H4 (cell line): ENCODE measurements at places on chromosomes 3 and 15. TPM values are rescaled to one million over a fixed set of nuclear protein-coding genes. Genes with fewer than 3 reads are reported as not detected.
A peak's percentile ranks its signal among the peaks of the same experiment; 100 is the strongest.

GRCh38 chr3:188323067-188323842 is 169.3 kb downstream of the LPP start:
- no peak for DNase-seq

DNA sequence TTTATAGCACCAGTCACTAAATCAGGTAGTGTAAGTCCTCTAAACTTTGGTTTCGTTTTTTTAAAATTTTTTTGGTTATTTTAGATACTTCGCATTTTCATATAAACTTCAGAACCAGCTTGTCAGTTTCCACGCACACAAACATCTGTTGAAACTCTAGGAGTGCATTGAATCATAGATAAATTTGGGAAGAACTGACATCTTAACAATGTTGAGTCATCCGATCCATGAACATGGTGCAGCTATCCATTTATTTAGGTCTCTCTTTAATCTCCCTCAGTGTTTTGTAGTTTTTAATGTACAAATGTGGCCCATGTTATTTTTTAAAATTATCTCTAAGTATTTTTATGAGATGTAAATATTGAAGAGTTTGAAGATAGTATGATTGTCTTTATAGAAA is 17.7 kb downstream of the TICRR start:
- no peak for DNase-seq

DNA sequence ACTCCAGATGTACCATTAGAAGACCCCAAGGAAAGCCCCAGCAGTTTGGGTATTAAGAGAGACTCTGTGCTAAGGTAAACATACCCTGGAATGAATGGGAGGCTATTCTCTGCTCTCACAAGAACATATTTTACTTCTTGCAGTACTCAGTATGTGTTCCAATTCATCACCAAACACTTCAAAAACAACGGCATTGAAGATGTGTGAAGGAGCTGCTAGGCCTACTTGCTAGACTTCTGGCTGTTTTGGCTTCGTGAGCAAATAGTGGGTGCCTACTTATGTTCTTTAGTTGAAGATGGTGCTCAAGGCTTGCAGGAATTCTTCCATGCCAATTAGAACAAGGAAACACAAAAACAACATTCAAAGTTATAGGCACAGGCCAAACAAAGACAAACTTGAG is 514.5 kb downstream of the ROBO1 start:
- no peak for DNase-seq

DNA sequence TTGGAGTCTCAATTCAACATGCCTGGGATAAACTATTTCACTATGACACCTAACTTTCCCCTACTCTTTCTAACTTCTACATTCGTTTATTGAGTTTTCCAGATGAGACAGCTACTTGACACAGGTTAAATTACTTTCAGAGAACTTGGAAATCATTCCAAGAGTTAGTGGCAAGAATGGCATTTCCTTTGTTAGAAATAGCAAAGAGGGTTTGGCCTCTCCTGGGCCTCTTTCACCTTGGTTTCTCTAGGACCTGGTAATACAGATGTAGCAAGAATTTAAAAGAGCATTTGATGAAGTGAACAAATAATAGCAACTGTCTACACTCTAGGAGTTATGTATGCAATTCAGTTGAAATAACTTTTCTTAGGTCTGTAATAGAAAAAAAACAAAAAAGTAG is 748.9 kb downstream of the MECOM start:
- DNase-seq = no peak

The PLOD2 gene
- 130 and 189 TPM in 2 replicates for total RNA-seq

GRCh38 chr3:55885721-55886120 is 398.6 kb upstream of the WNT5A start:
- DNase-seq = peak; percentile 89

The SLC22A13 gene
- total RNA-seq = 0.10 TPM in 1 of 2 replicates, not detected in the other

- DNase-seq = no peak
Measured at GRCh38 chr3:39501059-39501458, 33.6 kb downstream of the MOBP start.

DNA sequence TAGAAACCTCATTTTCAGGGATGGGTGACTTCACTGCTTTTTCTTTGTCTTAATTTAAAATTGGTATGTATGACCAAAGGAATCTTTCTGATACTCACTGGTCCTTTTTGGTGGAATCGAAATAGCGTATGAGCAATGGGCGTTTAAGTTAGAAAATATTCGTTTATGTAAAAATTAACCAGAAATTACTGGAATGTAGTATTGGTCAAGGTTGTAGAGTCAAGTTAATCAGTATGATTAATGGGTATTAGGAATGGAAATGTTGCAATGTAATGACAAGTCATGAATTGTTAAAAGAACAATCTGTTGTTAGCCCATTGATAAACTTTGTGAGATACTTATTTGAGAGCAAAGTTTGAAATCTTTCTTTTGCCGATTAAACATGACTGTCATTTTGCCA is 36.9 kb downstream of the AKAP13 start:
- no peak for DNase-seq

The MME gene
- 8.4 and 16.0 TPM in 2 replicates for total RNA-seq

GRCh38 chr15:99997112-99997651 is 263.9 kb upstream of the LYSMD4 start:
- no peak for DNase-seq

The CADPS gene
- 0.17 TPM in 1 of 2 replicates, not detected in the other for total RNA-seq

DNA sequence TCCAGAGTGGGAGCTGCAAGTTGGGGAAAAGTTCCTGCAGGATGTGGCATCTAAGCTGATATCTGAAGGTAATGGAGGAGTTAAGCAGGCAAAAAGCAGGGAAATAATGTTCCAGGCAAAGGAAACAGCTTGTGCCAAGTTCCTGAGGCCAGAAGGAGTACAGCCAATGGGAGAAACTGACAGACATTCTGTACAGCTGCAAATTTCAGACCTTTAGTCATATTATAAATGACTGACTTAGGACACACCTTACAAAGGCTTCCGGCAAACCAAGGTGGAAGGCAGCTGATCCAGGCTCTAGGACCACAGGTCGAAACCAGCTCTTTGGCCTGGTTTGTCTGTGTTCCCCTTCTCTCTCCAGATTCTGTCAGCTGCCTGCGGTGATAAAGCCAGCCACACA is 9.3 kb downstream of the WWTR1 start:
- no peak for DNase-seq

The PRICKLE2 gene
- 2.5 and 3.1 TPM in 2 replicates for total RNA-seq

DNA sequence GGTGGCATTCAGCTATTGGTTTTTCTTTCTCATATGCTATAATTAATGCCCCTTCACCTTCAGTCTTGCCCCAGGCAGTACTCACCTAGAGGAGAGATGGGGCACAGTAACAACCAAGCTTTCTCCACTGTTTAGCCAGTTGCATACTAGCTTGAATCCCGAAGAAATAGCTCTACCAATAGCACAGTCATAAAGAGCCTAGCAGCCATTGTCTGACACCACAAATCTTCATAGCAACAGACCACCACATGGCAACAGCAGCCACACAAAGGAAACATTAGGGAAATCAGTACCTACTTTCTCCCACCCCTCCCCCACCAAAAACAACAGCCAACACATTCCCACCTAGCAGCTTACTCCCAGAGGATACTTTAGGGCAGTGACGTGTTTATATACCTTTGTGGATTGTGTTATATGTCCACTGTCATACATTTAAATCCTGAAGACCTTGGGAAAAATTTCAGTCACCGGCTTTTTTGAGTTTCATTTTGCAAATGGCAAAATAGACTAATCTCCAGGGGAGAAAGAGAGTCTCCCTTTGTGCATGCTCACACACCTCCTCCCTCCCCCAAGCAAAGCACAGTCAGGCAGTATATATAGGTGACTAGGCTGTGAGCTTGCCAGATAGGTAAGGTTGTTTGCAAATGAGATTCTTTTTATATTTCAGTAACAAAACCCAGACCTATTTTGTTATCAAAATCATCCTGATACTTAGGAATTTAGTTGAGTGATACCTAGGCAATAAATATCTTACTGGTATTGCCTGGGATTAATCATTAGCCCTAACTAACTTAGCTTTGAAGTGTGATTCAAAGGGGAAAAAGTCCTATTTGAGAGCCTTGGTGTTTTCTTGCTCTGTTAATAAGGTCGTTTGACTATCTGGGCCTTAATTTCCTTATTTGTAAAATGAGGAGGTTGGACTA is 140.6 kb downstream of the RBPMS2 start:
- DNase-seq = no peak

- peak; percentile 12 for DNase-seq
Measured at GRCh38 chr3:17195856-17196604, 311.3 kb downstream of the PLCL2 start.

DNA sequence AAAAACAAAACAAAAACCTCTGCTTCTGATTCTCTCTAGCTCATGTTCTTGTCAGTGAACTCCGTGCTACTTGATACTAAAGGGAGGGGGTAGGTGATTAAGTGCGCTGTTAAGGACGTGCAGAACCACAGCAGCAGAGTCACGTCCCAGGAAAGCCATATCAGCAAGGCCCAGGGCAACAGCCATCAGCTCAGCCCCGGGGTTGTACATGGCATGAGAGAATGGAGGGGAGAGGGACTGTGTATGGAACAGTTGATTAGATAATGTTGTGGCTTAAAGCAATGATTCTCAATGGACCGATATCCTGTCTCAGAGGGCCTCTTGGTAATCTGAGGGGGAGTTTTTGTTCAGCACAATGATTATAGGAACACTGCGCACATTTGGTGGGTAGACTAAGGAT is 27.6 kb downstream of the C2CD4A start:
- DNase-seq = no peak

The ZNF654 gene
- total RNA-seq = 4.0 and 7.2 TPM in 2 replicates

DNA sequence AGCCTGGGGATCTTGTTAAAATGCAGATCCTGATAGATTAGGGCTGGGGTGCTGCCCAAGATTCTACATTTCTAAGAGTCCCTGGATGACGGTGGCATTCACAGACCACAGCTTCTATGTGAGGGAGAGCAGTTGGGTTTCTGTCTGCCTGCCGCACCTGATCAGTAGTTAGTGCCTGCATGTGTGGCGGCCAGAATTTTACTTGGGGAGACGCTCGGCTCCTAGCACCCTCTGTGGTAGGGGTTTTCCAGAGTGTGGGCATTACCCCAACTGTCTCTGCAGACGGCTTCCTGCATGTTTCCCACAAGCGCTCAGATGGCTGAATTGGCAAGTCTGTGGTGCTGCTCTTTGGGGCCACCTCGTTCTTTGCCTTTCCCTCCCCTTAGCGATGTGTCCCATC is 8.3 kb downstream of the GHRL start:
- DNase-seq = no peak

GRCh38 chr3:37179144-37179967 is 5.0 kb upstream of the LRRFIP2 start:
- no peak for DNase-seq

The PSTPIP1 gene
- total RNA-seq = 0.19 TPM in 1 of 2 replicates, not detected in the other

The NME9 gene
- total RNA-seq = not detected in 2 replicates

The ARPIN gene
- total RNA-seq = 3.4 and 5.1 TPM in 2 replicates

The GBE1 gene
- 64.9 and 66.4 TPM in 2 replicates for total RNA-seq

DNA sequence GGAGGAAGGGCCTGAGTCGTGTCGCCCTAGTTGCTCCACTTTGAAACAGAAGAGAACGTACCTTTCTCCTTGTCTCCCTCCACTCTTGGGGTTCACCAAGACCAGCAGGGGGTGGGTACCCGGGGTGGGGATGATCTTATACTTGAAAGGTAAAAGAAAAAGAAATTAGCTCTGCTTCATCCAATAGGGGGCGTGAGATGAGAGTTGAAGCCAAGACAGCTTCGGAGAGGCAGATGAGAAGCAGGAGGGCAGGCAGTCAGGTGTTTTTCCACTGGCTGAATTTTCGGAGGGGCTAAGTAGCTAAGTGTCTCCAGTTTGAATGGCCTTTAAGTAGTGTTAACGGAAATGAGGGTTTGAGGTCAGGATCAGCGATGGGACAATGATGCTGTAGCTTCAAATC is 100.4 kb downstream of the DGKG start:
- DNase-seq = no peak

- DNase-seq = no peak
Measured at GRCh38 chr3:169665264-169666075, 2.0 kb upstream of the MECOM start.

DNA sequence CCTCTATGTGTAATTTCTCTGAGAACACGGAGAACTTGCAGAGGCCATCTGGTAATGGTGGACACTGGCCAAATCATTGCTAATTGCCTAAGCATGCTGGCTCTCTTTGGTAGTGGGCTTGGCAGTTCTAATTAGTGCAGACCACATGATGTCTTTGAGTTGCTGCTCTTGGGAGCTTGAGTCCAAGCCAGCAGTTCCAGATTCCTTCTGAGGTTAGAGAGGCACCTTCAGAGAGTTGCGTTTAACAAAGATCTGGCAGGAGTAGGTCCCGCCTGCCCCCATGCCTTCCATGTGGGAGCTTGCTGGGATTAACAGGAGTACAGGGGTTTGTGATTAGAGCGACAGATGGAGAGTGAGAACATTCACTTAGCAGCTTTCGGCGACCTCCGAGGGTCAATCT is 449.0 kb upstream of the LMCD1 start:
- DNase-seq = no peak

DNA sequence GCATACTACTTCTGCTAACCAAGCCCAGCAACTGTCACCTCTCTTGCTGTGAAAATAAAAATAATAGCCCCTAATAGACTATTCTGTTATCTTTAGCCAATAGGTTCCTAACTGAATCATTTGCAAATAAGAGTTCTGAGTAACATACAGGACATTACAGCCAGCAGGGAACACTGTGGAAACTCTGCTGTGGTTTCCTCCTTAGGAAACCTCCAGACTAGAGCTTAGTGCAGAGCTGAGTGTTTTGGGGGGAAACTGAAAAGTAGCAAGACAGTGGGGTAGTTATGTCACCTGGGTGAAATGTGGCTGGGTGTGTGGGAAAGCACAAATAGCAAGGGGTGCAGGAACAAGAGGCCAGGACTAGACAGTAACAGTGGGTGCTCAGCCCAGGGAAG is 32.4 kb downstream of the DZIP1L start:
- peak; percentile 32 for DNase-seq

DNA sequence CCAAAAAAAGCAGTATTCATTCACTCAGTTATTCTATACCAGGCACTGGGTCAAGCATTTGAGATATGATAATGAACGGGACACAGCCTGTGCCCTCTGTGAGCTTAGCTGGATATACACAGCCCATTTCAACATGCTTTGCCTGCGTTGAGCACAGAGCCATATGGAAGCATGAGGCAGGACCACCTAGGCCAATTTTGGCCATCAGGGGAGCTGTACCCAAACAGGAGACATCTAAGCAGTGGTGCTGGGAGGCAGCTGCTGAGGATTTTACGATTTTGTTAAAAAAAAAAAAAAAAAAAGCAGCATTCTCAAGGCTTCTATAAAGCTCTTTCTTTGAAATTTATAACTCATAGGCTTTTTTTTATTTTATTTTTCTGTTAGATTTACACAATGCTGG is 87.2 kb upstream of the SLC2A2 start:
- DNase-seq = no peak
